Activated CD4-positive, alpha-beta T cell treated with anti-CD3 and anti-CD28 coated beads, Interleukin-2, Interleukin-6, amounts not matched to agents 100 ng/mL and 50 ng/mL, durations not matched to agents 16 hours and 8 hours (primary cell): ENCODE measurements at places on chromosomes 5 and 9.

- no peak for DNase-seq
Measured at GRCh38 chr9:134698111-134698510, 56.5 kb downstream of the COL5A1 start.

DNA sequence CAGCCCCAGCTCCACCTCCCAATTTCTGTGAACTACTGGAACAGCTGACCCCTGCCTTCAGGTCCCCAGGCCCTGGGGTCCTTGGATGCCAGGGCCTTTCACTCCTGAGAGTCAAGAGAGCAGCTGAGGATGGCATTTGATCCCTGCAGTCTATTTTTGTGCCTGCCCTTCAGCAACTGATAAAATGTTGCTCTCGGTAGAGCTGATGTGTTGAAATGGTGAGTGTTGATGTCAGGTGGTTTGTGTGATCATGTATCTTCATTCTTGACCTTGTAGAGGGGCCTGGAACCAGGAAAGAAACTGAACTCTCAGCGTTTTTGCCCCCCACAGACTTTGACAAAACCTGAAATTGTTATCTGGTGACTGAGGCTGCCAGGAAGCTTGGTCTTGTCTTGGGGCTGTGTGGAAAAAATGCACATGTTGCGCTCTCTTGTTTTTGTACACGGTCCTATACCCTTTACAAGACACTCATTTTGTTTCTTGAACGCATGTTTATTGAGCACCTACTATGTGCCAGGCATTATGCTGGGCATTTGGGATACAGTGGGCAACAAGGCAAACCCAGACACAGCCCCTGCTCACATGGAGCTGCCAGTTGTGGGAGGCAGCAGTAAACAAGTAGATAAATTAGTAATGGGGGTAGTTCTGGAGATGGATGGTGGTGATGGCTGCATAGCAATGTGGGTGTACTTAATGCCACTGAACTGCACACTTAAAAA lies 78.3 kb downstream of the PPARGC1B start:
- DNase-seq = no peak

DNA sequence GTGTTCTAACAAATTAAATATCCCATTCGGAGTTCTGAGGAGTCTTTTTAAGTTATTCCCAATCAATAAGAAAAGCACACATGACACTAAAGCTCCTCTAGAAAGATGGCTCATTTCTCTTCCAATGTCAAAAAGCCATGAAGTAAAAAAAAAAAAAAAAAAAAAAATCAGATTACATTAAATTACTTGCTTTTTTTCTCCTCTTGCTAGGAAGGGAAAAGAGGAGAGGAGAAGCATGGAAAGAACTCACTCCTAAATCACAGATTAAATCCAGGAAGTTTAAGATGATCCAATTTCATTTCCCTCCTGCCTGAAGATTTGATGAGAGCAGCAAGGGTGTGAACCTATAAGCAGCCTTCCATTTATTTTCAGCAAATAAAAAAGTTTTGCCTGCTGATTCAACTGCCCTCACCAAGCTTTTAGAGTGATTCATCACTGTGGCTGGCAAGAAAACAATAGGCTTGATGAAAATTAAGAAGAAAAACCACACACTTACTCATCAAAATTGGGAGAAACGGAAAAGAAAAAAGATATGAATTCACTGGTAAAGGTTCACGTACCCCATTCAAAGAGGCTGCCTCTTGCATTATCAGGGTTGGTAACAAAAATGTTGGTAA lies 19.7 kb downstream of the MYO10 start:
- DNase-seq = no peak

- DNase-seq = no peak
Measured at GRCh38 chr5:34673463-34674125, 17.5 kb downstream of the RAI14 start.

GRCh38 chr9:100555471-100555870 lies 22.4 kb upstream of the CAVIN4 start:
- DNase-seq = no peak
